ENCODE measurements at places on chromosomes 13 and 19.

DNA sequence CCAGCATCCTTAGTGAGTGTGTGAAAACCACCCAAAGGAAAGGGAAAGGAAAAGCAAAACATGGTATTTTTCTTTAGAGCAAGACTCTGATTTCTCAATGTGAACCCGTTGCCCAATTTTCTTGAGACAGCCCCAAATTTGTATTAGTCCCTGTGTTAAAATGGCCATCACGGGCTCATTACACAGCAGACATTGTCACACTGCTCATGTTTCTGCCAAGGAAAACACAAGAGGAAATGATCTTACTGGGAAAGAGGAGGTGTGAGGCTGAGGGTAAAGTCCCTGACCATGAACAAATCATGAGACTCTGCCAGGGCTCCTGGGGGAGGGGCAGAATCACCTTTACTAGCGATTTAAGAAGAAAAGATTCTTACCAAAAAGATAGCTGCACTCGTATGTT lies 54.4 kb downstream of the FAM124A start:
- DNase-seq: no peak

DNA sequence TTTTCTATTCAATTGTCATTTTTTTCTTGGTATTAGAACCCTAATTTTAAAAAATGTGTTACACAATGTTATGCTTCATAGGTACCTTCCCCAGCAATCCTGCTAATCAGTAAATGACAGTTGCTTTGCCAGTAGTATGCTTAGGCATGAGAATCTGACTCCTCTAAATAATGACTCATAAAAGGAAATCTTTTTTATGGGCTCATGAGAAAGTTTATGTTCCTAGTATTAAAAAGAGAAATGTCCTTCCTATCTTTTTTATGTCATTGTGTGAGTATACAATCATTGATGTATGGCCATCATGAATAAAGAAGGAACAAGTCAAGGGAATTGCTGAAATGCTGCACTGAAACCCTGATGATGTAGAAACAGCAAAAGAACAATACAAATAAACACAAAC lies 1237.7 kb upstream of the PCDH20 start:
- DNase-seq: no peak

DNA sequence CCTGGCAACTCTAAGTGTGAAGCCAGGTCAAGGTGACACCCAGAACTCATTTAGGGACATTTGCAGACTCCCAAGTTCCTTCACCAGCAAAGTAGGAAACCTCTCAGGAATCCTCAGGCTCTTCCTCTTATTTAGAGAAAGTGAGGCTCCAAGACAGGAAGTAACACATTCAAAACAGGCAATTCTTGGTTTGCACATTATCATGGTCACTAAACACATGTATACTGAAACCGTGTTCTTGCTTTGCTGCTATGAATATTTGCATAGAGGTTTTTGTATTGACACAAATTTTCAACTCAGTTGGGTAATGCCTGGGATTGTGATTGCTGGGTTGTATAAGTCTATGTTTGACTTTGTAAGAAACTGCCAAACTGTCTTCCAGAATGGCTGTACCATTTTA lies 13.2 kb upstream of the URI1 start:
- no peak for DNase-seq

- DNase-seq: no peak
These were observed 4.5 kb upstream of the IL12RB1 start for GRCh38 chr19:18091217-18091608.

Data from iris pigment epithelial cell (primary cell).